ENCODE measurements at places on chromosomes 1 and 21.

GRCh38 chr1:183275322-183275721, 89.3 kb downstream of the LAMC2 start:
- DNase-seq: no peak

- DNase-seq: no peak
Observed at GRCh38 chr1:198326915-198327314, 170.1 kb downstream of the NEK7 start.

GRCh38 chr1:101484689-101485338, 248.0 kb downstream of the S1PR1 start:
- DNase-seq: no peak

- no peak for DNase-seq
Observed at GRCh38 chr1:6171548-6172124, 8.5 kb downstream of the CHD5 start.

GRCh38 chr1:114178936-114179335, 25.3 kb upstream of the SYT6 start:
- DNase-seq: no peak

DNA sequence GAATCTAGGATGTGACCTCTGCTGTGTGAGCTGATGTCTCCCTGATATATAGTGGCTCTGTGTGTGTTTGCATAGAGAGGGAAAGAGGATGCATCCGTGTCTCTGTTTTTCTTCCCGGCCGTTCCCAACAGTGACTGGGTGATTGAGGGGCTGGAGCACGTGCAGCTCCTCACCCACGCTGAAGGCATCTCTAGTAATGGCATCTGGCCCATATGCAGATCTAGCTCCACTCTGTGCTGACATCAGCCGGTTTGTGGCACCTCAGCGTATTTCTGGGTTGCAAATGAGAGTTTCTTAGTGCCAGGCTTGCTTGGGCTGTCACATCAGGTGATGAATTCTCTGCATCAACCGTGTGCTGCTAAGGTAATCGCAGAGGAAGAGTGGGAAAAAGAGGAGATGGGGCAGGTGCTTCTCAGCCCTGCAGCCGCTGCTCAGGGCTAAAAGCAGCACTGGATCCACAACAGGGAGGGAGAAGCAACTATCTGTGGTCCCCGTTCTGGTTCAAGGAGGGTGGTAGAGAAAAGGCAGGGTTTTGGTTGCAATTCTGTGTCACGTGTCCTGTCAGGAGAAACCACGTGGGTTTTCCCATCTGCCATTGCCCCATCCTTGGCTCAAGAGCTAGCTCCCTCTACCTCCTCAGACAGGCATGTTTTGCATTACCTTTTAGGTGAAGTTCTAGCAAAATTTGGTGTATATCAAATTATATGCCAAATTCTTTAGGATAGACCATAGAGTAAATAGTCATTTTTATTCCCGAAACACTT, 282.9 kb downstream of the PBX1 start:
- DNase-seq: no peak

DNA sequence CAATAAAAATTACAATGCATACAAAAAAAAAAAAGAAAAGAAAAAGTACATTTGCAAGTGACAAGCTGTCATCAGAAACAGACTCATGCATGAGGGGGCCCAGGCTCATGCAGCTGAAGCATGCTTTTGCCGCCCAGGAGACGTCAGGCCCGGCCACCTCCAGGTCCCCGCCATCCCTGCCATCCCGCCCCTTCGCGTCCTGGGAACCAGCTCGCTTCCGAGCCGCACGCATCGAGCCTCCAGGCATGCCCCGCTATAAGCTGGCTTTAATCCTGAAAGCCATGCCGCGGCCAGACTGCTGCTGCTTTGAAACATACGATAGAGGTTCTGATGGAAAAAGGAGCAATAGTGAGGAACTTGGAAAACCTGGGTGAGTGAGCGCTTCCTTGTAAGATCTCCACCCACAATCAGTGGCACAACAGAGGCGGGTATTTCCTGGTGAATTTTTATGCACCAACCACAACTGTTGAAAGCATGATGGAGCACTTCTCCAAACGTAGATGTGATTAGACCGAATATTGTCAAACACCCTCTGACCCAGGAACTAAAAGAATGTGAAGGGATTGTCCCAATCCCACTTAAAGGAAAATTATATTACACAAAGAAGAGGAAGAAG, 113.7 kb downstream of the FAF1 start:
- no peak for DNase-seq

DNA sequence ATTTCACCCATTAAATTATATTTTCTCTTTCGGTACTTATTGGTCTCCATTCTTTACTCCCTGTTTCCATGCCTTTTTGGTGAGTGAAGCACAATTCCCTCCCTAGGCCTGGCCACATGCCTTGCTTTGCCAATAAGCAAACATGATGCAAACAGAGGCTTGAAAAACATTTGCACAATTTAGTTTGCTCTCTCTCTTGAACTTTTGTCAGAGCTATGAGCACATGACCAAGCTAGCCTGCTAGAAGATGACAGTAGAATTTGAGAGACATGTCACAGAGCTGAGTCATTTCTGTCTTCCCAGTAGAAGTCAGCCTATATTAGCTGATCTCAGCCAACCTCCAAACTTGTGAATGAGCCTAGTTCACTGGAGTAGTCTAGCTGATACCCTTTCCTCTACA, 24.6 kb downstream of the ANGPTL3 start:
- no peak for DNase-seq

DNA sequence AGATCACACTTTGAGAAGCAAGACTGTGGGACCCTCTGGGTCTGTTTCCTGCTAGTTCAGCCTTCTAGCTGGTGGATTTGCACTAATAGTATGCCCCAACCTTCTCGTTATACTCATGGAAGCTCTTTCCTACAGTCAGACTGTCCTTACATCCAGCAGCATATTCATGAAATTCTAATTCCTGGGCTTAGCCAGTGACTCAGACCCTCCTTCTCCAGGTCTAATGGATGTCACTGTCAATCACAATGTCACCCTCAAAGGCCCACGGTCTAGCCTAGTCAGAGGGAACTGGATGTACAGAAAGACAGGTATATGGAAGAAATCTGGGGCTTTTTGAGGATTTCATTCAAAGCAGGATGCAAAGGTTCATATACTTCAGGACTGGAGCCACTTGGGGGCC, 72.4 kb downstream of the KCNJ15 start:
- no peak for DNase-seq

- no peak for DNase-seq
Observed at GRCh38 chr1:32014199-32014947, 705 bp downstream of the KHDRBS1 start.

GRCh38 chr1:38727684-38728584, 131.6 kb downstream of the RRAGC start:
- DNase-seq: no peak

DNA sequence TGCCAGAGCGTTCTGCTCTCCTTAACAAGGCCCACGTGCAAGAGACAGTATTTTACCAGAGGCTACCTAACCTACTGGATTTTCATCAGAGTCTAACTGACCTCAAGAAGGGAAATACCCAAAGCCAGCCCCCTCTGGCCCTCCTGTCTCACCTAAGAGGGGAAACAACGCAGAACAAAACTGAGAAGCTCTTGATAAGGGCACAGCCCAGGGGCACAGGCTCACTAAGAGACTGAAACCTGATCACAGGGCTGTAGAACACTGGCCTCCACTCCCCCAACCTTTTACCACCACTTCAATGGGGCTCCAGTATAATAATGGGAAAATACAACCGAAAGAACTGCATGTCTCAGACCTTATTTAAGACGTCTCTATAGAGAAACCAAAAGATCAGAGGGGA, 449.5 kb upstream of the CAMK1G start:
- DNase-seq: no peak

GRCh38 chr1:205537386-205538018, 33.0 kb downstream of the CDK18 start:
- DNase-seq: no peak
